ENCODE measurements at places on chromosomes 12 and 14. TPM values are rescaled to one million over a fixed set of nuclear protein-coding genes. Genes with fewer than 3 reads are reported as not detected.

Gene ERP27
- 1.6 TPM for total RNA-seq

Gene TAS2R7
- not detected for total RNA-seq

- no peak for DNase-seq
These were observed 195.6 kb upstream of the SSTR1 start for GRCh38 chr14:38012056-38012455.

Gene GDF3
- total RNA-seq: 1.2 TPM

DNA sequence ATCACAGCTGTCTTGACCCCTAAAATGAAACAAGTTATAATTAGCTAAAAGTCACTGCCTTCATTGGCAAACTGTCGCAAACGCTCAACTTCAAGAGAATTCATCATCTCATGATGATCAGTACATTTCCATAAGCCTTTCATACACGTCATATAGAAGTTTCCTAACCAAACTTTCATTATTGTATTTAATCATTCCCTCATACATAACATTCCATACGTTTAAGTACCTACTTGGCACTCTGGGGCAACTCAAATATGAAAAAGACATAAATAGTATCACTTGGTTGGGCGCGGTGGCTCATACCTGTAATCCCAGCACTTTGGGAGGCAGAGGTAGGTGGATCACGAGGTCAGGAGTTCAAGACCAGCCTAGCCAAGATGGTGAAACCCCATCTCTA is 12.4 kb upstream of the PPP2R5E start:
- DNase-seq: no peak

Gene ZNF268
- 18.4 TPM for total RNA-seq

DNA sequence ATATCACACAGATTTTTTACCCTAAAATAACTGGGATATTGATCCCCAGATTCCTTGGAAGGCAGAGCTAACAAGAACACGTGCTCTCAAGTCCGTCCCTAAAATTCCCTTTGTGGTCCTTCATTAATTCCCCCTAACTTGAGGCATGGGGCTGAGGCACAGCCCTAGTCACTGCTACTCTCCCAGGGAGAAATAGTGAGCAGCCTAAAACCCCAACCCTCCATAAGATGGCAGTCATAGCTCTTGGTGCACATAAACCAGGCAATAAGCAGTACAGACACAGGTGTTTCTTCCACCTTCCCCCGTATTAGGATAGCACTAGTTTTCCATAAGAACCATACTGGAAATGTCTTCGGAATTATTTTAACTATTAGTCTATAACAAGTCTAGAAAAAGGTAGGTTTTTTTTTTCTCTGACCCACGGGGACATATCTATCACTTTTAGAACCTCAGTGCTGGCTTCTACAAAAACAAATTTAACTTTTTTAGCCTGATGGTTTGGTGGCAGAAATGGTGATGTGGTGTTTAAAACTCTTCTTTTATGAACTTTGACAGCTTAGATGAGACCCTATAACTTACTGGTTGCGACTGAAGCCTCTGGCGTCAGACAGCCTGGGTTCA is 3.1 kb upstream of the ARHGEF40 start:
- DNase-seq: no peak

- no peak for DNase-seq
These were observed 226.0 kb upstream of the TMEM132C start for GRCh38 chr12:128040971-128041370.

Gene SVOP
- total RNA-seq: not detected

- no peak for DNase-seq
These were observed 4.0 kb downstream of the RMST start for GRCh38 chr12:97466621-97467020.
